A549 treated with RU486 at 1 μM for 4 hours (cell line): ENCODE measurements at places on chromosomes 6 and 20. TPM values are rescaled to one million over a fixed set of nuclear protein-coding genes. Genes with fewer than 3 reads are reported as not detected.

The BMP5 gene
- not detected in 5 replicates for total RNA-seq

The EFCAB8 gene
- total RNA-seq: not detected in 5 replicates

The VEGFA gene
- total RNA-seq: 33.1 to 37.1 TPM (median 34.0 TPM) in 5 replicates

The WFDC5 gene
- total RNA-seq: not detected in 5 replicates

The OR2J3 gene
- total RNA-seq: not detected in 5 replicates

The MYL9 gene
- 14.8 to 28.9 TPM (median 19.9 TPM) in 5 replicates for total RNA-seq

The ATP9A gene
- 10.1 to 17.8 TPM (median 16.0 TPM) in 5 replicates for total RNA-seq

The TNXB gene
- 0.54 to 0.95 TPM (median 0.63 TPM) in 5 replicates for total RNA-seq

The CALHM5 gene
- total RNA-seq: 0.03 to 0.10 TPM (median 0.07 TPM) in 5 replicates

The MAP7 gene
- total RNA-seq: 27.1 to 33.3 TPM (median 31.8 TPM) in 5 replicates

The APCDD1L gene
- total RNA-seq: 0.10 TPM in 1 of 5 replicates, not detected in the others

The SIRPB2 gene
- total RNA-seq: not detected in 5 replicates

The GFOD1 gene
- total RNA-seq: 2.0 to 2.7 TPM (median 2.4 TPM) in 5 replicates

The PTCRA gene
- not detected in 5 replicates for total RNA-seq

The APOM gene
- 2.8 to 3.3 TPM (median 2.9 TPM) in 5 replicates for total RNA-seq

The PRR18 gene
- total RNA-seq: 0.16 to 0.27 TPM (median 0.23 TPM) in 4 of 5 replicates, not detected in the other

The POU3F2 gene
- 0.05 TPM in 1 of 5 replicates, not detected in the others for total RNA-seq

The RBBP8NL gene
- 0.07 to 0.29 TPM (median 0.16 TPM) in 5 replicates for total RNA-seq

The UBE3D gene
- total RNA-seq: 3.8 to 4.9 TPM (median 4.5 TPM) in 5 replicates

The FILIP1 gene
- total RNA-seq: 0.19 to 0.35 TPM (median 0.29 TPM) in 5 replicates

The MYH7B gene
- 0.03 to 0.04 TPM in 2 of 5 replicates, not detected in the others for total RNA-seq

The MROH8 gene
- 0.81 to 2.2 TPM (median 1.0 TPM) in 5 replicates for total RNA-seq
